ENCODE measurements at places on chromosomes 5 and 9.

- no peak for DNase-seq
These were observed 192.3 kb downstream of the DEPDC1B start for GRCh38 chr5:60507687-60508086.

GRCh38 chr5:170821257-170821800 is 37.8 kb downstream of the GABRP start:
- no peak for DNase-seq

GRCh38 chr5:130799015-130799414 is 366.0 kb downstream of the HINT1 start:
- DNase-seq: no peak

- DNase-seq: no peak
These were observed 4.8 kb downstream of the PSMD5 start for GRCh38 chr9:120837921-120838320.

- DNase-seq: no peak
These were observed 15.3 kb downstream of the DENND1A start for GRCh38 chr9:123914517-123915196.

DNA sequence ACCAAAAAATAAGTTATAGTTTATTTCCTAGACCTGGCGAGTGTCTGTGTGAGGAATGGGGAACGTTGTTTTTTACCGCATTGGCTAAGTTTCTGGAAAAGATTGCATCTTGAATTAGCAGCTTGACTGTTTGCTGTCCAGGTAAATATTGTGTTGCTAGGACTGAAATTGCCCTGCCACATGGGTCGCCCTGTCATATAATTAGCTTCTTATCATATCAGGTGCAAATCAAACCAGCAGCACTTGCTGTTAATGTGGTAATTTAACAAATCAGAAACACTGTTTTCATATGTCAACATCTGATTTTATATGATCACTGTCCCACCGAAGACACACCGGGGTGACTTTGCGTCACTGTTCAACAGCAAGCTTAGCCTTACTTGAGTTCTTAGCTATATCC is 63.7 kb upstream of the ZNF622 start:
- no peak for DNase-seq

All from NCI-H1436 (cell line).